Renal cortex interstitium (tissue), 15 donors: ENCODE measurements at places on chromosomes 4 and X. TPM values are rescaled to one million over a fixed set of nuclear protein-coding genes. Genes with fewer than 3 reads are reported as not detected.

EDA gene
- polyA plus RNA-seq: 6.0 TPM

NIPAL1 gene
- polyA plus RNA-seq: 8.6 TPM

CXCL10 gene
- polyA plus RNA-seq: 4.9 TPM

KCTD8 gene
- 3.3 TPM for polyA plus RNA-seq

HSFX4 gene
- polyA plus RNA-seq: not detected

TCP11X2 gene
- polyA plus RNA-seq: 0.87 TPM

TRIML2 gene
- polyA plus RNA-seq: not detected

CFAP99 gene
- 1.5 TPM for polyA plus RNA-seq
